Vagina (tissue), 2 donors: ENCODE measurements at places on chromosomes 6 and 20. TPM values are rescaled to one million over a fixed set of nuclear protein-coding genes. Genes with fewer than 3 reads are reported as not detected.

Gene HLA-DQB2
- total RNA-seq, result 4.7 TPM

DNA sequence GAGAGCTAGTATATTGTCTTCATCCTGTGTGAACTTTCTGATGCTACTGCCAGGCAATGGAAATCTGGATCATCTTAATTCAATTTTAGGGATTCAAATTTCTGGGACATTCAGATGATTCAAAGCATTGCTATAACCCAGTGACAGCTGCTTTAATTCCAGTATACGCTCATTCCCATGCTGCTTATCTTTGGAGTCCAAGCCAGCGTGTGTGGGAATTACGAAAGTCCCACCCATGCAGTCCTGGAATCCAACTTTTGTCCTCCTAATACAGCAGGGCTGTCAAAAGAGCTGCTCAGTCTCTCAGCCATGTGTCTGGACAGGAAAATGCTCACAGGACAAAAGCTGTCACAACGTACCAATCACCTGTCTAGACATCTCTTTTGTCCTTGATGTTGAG, 219.8 kb downstream of the LAMA2 start:
- no peak overlapping the region for H3K4me3 ChIP-seq
- H3K4me1 ChIP-seq, result peaks cover 14% of the 10 kb centered on the region

Gene CDH26
- 6.6 TPM for total RNA-seq

Gene ADGRF1
- total RNA-seq, result 8.3 TPM

DNA sequence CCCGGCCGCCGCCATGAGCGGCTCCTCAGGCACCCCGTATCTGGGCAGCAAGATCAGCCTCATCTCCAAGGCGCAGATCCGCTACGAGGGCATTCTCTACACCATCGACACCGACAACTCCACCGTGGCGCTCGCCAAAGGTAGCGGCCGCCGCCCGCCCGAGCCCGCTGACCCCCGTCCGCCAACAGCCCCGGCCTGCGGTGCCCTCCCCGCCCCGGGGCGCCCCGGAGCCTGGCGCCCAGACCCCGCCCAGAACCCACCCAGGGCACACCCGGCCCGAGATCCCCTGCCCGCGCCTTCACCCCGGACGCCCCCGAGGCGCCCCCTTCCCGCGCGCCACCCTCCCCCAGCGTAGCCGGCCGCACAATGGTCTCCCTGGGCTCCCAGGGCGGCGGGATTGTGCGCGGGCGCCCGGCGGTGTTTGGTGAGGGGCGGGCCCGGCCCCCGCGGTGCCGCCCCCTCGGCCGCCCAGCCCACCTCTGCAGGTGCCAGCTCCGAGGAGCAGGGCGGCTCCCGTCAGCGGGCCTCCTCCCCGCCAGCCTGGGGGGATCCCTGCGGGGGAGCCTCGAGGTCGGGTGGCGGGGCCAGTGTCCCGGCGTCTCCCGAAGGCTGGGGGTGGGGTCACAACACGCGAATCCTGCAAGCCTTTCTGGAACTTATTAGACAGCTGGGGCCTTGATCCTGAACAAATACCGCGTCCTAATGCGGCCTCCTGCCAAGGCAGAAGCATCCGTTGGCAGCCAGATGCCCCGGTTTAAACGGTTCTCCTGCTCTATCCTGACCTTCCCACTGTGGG, 577 bp downstream of the LSM14B start:
- H3K4me1 ChIP-seq, result peaks cover 30% of the 10 kb centered on the region
- no peaks in the 10 kb centered on the region for H3K27me3 ChIP-seq
- no peak for DNase-seq
- peak overlapping the region; percentile 78 for H3K27ac ChIP-seq

- H3K36me3 ChIP-seq, result no peaks in the 10 kb centered on the region
- H3K27me3 ChIP-seq, result no peaks in the 10 kb centered on the region
- H3K4me3 ChIP-seq, result no peak overlapping the region
- no peaks in the 10 kb centered on the region for H3K4me1 ChIP-seq
- no peak overlapping the region for H3K27ac ChIP-seq
These were observed 128.8 kb downstream of the PHF3 start for GRCh38 chr6:63764318-63764916.

DNA sequence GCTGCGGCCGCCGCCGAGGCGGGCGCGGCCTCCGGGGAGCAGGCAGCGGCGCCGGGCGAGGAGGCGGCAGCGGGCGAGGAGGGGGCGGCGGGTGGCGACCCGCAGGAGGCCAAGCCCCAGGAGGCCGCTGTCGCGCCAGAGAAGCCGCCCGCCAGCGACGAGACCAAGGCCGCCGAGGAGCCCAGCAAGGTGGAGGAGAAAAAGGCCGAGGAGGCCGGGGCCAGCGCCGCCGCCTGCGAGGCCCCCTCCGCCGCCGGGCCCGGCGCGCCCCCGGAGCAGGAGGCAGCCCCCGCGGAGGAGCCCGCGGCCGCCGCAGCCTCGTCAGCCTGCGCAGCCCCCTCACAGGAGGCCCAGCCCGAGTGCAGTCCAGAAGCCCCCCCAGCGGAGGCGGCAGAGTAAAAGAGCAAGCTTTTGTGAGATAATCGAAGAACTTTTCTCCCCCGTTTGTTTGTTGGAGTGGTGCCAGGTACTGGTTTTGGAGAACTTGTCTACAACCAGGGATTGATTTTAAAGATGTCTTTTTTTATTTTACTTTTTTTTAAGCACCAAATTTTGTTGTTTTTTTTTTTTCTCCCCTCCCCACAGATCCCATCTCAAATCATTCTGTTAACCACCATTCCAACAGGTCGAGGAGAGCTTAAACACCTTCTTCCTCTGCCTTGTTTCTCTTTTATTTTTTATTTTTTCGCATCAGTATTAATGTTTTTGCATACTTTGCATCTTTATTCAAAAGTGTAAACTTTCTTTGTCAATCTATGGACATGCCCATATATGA, 3.2 kb downstream of the MARCKS start:
- peaks cover 20% of the 10 kb centered on the region for H3K4me1 ChIP-seq
- DNase-seq, result no peak
- peak overlapping the region; percentile 96 for H3K27ac ChIP-seq
- H3K36me3 ChIP-seq, result no peaks in the 10 kb centered on the region
- H3K4me3 ChIP-seq, result peak overlapping the region; percentile 79

Gene SNAP25
- 5.6 TPM for total RNA-seq

DNA sequence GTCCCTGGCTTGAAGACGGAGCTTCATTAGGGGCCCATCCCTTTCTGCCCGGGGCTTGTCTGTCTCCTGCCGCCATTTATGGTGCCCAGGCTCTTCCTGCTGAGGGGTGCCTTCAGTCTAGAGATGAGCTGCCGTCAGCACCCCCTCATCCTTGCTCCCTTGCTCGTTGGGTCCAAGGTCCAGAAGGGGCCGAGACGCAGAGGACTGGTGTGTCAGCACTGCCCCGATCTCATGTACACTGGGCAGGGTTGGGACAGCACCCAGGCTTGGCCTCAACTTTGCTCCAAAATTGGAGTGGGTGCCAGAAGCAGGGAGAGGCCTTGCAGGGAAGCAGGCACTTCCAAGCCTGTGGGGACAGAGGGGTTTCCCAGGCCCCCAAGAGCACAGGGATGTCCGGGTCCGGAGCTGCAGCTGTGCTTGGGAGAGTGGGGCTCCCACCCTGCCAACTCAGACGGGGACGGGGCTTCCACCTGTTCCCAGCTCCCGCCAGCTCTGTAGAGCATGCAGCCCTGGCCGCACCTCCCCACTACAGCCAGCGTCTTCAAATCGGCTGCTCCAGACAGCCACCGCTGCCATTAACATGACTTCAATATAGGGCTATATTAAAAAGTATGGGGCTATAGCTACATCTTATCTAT, 488.8 kb downstream of the TENT5A start:
- no peak overlapping the region for H3K4me3 ChIP-seq
- DNase-seq, result no peak

GRCh38 chr6:29466241-29466640, 9.3 kb downstream of the OR2H1 start:
- no peak overlapping the region for H3K27ac ChIP-seq
- no peaks in the 10 kb centered on the region for H3K36me3 ChIP-seq
- no peak overlapping the region for H3K4me3 ChIP-seq
- no peaks in the 10 kb centered on the region for H3K27me3 ChIP-seq

Gene ACAT2
- total RNA-seq, result 11.3 TPM

- no peak overlapping the region for H3K27ac ChIP-seq
- DNase-seq, result no peak
- H3K27me3 ChIP-seq, result no peaks in the 10 kb centered on the region
- H3K4me1 ChIP-seq, result no peaks in the 10 kb centered on the region
- H3K4me3 ChIP-seq, result no peak overlapping the region
- no peaks in the 10 kb centered on the region for H3K36me3 ChIP-seq
These were observed 19.9 kb upstream of the MEP1A start for GRCh38 chr6:46773201-46773855.

DNA sequence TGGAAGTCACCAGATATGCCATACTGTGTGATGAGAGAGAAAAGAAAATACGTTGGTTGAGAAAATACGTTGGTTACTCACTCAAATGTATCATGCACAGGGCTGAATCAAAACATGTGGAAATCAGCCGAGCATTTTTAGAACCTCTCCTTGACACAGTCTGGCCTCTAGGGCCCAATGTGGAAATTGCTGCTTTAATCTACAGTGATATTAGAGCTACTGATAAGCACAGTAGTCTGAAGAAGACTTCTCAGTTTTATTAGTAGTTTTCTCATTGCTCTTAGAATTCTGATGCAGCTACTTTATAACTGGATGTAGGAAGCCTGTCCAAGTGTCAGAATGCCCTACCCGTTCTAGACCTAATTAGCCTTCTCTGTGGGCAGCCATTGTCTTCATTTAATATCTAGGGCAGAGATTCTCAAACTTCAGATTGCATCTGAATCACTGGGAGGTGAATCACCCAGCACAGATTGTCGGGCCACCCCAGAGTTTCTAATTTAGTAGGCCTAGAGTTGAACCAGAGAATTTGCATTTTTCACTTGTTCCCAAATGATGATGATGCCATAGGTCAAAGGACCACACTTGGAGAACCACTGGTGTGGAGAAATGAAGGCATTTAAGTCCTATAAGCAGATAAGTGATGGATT, 229.1 kb downstream of the PLCB1 start:
- no peaks in the 10 kb centered on the region for H3K27me3 ChIP-seq
- H3K4me1 ChIP-seq, result no peaks in the 10 kb centered on the region
- no peak overlapping the region for H3K4me3 ChIP-seq
- no peak for DNase-seq

DNA sequence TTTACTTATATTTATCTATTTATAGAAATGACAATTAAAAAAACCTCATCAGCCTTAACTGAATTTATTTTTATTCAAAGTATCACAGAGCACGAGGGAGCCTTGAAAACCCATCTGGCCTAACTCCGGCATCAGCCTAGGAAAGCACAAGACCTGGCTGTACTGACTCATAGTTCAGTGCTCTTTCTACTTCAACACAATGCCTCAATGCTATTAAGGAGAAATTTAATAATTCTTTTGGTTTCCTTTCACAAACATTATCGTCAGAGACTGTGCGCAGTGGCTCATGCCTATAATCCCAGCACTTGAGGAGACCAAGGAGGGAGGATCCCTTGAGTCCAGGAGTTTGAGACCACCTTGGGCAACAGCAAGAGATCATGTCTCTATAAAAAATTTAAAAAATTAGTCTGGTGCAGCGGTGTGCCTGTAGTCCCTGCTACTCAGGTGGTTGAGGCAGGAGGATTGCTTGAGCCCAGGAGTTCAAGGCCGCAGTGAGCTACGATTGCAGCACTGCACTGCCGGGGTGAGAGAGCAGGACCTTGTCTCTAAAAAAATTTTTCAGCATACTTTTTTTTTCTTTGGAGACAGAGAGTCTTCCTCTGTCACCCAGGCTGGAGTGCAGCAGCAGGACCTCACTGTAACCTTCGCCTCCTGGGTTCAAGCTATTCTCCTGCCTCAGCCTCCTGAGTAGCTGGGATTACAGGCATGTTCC, 1.9 kb upstream of the SASH1 start:
- H3K27me3 ChIP-seq, result no peaks in the 10 kb centered on the region
- no peak overlapping the region for H3K27ac ChIP-seq
- no peak for DNase-seq
- H3K4me1 ChIP-seq, result peaks cover 19% of the 10 kb centered on the region
- no peak overlapping the region for H3K4me3 ChIP-seq
- H3K36me3 ChIP-seq, result no peaks in the 10 kb centered on the region

DNA sequence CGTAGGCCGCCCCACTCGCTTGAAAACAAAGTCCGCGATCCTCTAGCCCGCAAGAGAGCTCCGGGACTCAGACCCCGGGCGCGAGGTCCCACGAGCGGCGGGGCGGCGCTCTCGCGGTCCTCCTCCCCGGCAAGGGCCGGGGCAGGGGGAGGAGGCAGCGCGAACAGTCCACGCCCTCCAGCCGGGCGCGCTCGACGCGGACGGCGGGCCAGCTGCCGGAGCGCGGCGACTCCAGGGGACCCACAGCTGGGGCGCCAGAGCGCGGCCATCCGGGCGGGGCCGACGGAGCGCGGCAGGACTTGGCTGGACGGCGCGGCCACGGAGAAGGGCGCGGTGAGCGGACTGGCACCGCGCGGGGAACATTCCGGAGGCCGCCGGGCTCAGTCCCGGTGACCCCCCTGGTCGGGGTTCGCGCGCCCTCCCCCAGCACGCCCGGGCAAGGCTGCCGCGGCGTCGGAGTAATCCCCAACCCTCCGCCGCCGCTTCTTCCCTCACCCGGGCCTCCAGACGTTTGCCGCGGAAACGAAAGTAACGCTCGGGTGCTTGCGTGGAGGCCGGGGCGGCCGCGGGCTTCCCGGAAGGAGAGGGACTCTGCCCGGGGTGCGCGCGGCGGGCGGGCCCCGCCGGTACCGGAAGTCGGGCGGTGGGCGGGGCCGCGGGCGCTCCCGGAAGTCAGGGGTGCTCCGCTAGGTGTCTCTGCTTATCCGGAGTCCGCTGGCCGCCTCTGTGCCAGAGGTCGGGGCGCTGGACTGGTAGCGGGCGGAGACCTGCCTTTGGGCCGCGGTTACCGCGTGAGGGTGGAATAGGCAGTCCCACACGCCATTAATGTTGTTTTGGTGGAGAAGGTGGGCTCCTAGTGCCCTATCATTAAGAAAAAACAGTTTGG, at the start of gene RIPK1:
Gene RIPK1 (plus strand): TSS at position 166 of the 886 bp plus-strand sequence. CDS start 8,330 bp downstream, outside the sequence.
- peak within 1 kb of the TSS; percentile 100 for H3K27ac ChIP-seq
- peak within 1 kb of the TSS; percentile 88 for H3K4me3 ChIP-seq
- no peak for DNase-seq
- no peaks in the 10 kb centered on the region for H3K27me3 ChIP-seq

Gene SLC22A23
- total RNA-seq, result 40.5 TPM

- no peaks in the 10 kb centered on the region for H3K27me3 ChIP-seq
- peak overlapping the region; percentile 79 for H3K27ac ChIP-seq
- H3K4me1 ChIP-seq, result no peaks in the 10 kb centered on the region
- H3K36me3 ChIP-seq, result no peaks in the 10 kb centered on the region
- peak overlapping the region; percentile 47 for H3K4me3 ChIP-seq
- no peak for DNase-seq
These were observed 26.7 kb downstream of the GPX6 start for GRCh38 chr6:28488916-28489365.
